Bronchial smooth muscle cell (primary cell): ENCODE measurements at places on chromosomes 7 and 10. TPM values are rescaled to one million over a fixed set of nuclear protein-coding genes. Genes with fewer than 3 reads are reported as not detected.

The CNPY1 gene
- not detected in 2 replicates for total RNA-seq

The ADARB2 gene
- under 0.01 TPM in 1 of 2 replicates, not detected in the other for total RNA-seq

The TMEM26 gene
- total RNA-seq = 1.3 and 2.5 TPM in 2 replicates

The GRM3 gene
- not detected in 2 replicates for total RNA-seq

The VWA2 gene
- total RNA-seq = 0.86 and 0.95 TPM in 2 replicates

The SPDYE6 gene
- not detected in 2 replicates for total RNA-seq
